Stimulated activated CD4-positive, alpha-beta T cell treated with anti-CD3 and anti-CD28 coated beads, Interleukin-4, amount 100 ng/mL, for 48 hours (primary cell): ENCODE measurements at places on chromosomes 6 and 20.

DNA sequence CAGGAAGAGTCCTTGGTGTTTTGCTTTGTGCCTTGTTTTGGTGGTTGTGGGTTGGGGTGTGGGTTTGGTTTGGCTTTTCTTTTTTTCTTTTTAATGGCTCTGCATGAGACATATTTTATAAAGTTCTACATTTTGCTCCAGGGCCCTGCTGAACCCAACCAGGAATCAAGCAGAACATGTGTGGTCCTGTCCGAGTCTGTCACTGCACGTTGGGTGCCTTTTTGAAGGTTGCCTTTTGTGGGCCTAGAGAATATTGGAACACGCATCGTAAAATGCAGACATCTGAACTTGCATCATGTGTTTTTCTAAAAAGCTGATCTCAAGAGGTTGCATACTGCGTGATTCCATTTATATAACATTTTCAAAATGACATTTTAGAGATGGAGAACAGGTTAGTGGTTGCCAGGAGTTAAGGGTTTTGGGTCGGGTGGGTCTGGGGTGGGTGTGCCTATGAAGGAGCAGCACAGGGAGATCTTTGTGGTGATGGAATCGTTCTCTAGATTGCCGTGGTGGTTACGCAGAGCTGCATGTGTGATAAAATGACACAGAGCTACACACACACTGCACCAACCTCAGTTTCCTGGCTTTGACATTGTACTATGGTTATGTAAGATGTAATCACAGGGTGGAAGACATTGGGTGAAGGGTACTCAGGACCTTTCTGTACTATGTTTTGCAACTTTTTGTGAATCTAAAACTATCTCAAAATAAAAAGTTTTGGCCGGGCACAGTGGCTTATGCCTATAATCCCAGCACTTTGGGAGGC, 80.2 kb downstream of the EYA2 start:
- DNase-seq, result no peak

DNA sequence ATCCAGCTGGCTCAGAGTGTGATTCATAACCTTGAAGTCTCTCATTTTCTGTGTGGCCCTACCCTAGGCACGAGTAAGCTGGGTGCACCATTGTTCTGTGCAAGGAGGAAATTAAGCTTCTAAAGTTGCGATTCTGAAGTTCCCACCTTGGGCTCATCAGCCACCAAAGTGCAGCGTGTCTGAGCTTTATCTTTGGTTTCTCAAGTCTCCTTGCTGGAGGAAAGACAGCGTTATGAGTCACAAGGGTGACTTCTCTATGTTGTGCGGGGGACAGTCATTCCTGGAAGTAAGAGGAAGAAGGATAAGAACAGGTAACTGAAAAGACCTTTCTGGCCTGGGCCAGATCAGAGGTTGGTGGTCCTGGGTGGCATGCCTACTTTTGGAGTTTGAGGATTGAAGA, 16.8 kb downstream of the MRAP2 start:
- no peak for DNase-seq

DNA sequence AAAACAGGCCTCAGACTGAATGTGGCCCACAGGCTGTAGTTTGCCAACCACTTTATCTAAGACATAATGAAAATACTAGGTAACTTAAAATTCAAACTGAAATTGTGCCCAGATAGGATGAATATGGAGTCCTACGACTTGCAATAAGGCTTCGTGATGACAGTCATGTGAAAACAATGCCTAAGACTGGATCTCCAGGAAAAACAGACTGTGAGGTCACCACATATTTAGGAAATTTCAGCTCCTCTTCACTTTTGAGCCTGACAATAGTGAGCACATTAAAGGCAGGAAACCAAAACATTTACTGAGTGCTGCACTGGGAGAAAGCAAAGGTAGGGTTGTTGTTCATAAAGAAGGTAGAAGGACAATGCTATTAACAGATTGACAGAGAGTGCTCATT, 50.0 kb downstream of the RTN4IP1 start:
- no peak for DNase-seq

GRCh38 chr20:51487565-51488268, 54.8 kb downstream of the NFATC2 start:
- DNase-seq, result no peak

GRCh38 chr20:45282700-45283550, 23.7 kb upstream of the RBPJL start:
- no peak for DNase-seq

DNA sequence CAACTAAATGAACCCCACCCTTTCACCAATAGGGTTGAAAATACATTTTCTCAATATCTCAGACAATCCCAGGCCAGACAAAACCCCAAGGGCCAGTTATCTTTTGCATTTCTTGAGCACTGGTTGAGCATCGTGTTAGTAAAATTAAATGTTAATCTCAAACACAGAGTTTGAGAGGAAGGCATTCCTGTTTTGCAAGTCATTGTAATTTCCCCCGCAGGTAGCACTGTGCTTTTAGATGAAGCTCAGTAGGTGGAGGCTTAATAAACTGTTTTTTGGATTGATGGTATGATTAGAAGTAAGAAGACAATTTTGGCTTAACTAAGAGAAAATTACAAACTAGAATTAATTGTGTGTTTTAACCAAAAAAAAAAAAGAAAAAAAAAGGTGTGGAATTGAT, 998.6 kb upstream of the FLRT3 start:
- DNase-seq, result no peak

DNA sequence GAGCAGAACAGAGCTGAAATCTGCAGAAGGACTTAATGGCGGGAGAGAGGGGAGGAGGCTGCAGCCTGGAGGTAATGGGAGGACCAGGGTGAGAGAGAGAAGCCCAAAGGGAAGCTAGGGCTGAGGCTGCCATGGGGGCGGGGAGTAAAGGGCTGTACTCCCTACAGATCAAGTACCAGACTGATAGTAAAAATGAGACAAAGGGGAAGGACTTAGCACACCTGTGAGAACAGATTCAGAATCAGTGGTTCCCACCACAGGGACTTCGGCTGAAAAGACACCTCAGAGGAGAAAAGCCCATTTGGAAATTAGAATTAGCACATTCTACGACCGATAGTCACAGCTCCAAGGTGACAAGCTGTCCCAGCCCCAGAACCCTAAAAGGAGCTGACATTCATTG, 6.4 kb upstream of the TBXT start:
- DNase-seq, result no peak

GRCh38 chr20:63568986-63569949, 4.8 kb downstream of the HELZ2 start:
- DNase-seq, result no peak

DNA sequence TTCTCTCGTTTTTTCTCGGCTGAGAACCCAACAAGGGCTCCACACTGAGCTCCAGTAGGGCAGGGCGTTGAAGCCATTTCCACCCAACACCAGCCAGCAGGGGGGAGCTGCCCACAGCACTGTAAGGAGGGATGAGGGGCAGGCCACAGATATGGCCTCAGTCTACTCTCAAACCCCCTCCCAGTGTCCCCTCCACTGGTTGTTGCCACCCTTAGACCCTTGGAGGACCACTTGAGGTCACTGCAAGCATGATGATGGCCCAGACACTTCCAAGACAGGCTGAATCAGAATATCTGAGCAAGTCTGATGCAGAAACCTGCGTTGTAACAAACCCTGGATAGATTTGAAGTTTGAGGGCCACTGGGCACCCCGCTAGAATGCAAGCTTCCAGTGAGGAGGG, 217.0 kb upstream of the CST7 start:
- DNase-seq, result no peak
